ENCODE measurements at places on chromosomes 1 and 21.

DNA sequence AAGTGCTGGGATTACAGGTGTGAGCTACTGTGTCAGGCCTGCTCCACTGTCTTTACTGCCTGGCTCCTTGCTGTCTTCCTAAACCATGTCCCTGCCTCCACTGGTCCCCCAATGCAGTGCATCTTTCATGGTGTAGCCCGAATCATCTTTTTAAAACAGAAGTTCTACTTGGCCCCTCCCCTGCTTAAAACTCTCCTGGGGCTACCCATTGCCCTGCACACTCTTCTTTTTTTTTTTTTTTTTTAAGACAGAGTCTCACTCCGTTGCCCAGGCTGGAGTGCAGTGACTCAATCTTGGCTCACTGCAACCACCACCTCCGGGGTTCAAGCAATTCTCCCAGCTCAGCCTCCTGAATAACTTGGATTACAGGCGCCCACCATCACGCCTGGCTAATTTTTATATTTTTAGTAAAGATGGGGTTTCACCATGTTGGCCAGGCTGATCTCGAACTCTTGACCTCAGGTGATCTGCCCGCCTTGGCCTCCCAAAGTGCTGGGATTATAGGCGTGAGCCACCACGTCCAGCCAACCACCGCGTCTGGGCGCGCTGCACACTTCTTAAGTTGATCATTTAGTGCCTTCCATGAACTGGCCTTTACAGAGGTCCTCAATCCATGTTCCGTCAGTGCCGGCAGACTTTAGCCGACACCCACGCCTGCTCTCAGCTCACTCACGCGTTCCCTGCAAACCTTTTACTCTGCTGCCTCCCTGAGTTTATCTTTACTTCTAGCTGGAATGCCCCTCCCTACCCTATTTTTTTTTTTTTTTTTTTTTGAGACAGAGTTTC is 2.4 kb downstream of the FCN3 start:
- no peak for DNase-seq

DNA sequence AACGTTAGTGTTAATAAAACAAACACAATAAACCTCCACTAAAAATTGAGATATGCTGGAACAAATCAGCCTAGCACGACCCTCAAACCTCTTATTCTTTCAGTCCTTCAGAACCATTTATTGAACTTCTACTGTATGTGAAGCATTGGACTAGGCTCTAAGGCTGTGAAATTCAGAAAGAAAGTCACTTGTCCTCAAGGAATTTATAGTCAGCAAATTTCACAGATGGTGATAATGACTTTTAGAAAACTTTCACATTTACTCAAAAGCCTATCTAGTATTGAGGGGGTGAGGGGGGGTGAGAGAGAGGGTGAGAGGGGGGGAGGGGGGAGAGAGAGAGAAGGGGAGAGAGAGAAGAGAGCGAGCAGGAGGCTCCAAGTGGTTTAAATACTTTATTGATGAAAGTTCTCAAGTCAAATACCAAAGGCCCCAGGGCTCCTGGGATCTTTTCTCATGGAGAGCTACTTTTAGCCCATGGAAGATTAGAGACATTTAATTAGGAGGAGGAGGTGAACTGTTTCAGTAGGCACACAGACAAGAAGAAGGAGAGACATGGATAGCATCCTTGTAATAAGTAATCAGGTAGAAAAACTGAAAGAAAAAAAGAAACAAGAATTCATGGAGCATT is 66.3 kb upstream of the SSX2IP start:
- no peak for DNase-seq

DNA sequence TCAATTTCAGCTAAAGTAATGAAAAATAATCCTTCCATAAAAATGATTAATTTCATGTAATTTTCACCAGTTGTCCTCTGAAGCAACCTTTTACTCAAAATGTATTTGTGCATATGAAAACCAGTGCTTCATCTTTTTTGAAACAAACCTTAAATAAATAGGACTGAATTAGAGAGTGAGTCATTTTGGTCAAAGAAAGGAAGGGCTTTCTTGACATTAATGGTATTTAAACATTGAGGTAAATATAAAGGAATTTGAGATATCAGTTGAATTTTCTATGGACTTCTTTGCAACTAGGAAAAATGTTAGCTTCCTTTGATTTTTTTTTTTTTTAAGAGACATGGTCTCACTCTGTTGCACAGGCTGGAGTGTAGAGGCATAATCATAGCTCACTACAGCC is 38.7 kb downstream of the SNX7 start:
- no peak for DNase-seq

DNA sequence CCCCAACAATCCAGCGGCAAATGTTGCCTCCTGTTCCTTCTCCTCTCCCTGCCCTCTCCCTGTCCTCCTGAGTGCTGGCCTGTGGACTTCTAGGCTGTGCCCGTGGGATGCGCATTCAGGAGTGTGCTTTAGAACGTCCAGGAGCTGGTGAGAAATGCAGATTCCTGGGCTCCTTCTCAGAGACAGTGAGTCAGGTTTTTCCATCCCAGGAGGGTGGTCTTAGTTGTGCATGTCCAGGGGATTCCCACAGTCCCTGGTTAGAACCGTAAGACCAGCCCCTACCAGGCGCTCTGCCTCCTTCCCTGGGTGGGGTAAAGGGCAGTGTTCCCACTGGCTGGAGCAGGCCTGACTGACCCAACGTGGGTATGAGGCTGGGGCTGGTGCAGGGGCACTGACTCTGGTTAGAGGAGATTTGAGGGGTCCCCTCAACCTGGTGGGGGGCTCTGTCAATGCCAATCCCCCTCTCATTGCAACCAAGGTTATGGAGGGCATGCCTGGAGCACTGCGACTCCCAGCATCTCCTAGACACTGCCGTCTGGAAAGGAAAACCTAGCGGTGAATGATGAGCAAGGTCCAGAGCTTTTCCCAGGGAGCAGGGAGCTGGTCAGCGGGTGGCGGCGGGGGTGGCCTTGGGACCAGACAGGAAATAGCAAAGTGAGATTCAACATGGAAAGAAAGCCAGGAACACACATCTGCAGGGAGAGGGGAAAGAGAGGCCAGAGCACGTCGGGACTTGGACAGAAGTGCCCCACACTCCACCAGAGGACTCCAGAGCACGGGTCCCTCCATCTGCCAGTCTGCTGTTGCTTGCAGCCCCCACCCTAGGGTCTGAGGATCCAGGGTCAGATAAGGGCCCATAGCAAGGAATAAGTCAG is 38.5 kb downstream of the HSPG2 start:
- no peak for DNase-seq

DNA sequence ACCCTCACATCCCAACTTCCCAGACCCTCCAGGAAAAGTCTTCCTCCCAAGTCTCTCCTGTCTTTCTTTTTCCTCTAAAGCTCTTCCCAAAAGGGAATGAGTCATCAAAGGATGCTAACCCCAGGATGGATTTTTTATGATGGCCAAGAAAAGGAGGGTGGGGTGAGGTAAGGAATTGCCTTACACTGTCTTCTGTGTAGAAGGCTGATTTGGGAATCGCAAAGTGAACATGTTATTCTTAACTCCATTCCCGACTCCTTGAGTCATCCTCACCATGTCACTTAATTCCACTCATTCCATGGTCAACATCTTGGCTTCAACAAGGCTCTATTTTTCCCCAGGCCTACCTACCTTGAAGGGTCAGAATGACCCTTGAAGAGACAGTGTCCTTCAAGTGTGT is 44.0 kb downstream of the TBX15 start:
- DNase-seq: no peak

DNA sequence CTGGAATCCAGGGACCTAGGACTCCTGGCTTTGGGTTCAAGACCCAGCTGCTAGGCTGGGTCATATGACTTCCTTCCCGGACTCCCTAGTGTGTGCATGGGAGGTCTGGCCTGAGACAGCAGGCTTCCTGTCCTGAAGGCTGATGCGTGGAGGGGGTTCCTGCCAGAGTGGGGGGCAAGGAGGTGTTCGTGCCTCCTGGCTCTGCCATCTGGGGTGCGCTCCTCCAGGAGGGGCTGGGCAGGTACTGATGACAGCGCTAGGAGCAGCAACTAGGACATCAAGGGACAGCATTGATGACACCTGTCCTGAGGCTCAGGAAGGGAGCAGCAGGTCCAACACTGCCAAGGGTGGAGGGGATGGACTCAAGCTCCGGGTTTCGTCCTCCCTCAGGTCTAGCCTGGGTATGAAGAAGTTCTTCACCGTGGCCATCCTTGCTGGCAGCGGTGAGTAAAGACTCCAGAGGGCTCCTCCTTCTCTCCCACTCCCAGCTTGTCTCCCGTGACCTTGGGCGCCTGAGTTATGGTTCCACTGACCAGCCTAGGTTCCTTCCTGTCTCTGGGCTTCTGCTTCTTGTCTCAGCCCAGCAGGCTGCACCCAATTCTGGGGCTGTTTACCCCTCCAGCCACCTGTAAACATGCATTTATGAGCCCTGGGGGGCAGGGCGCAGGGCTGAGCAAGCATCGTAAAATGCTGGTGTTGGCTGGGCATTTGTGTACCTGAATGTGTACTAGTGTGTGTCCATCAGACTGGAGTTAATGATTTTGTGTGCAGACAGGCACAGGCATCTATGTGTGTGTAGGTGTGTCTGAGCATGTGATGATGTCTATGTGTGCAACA is 871 bp downstream of the PLA2G2F start:
- no peak for DNase-seq

DNA sequence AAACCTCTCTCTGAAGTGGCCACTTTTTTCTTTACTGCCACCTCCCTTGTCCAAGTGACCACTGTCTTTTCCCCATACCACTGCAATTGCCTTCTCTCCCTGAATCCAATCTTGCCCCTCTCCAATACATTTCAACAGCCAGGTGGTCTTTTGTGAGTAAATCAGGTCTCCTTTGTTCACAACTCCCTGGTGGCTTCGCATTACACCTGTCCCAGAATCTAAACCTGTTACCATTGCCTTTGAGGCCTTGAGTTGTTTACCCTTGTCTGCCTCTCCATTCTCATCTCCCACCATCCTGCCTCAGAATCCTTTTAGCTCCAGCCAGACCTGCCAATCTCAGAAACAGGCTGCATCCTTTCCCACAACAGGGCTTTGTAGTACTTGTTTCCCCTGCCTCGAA is 21.8 kb upstream of the DYNLT5 start:
- DNase-seq: no peak

- no peak for DNase-seq
These were observed 75.4 kb downstream of the MRPL37 start for GRCh38 chr1:54275349-54275748.

GRCh38 chr1:34858901-34859445 is 576 bp downstream of the SMIM12 start:
- DNase-seq: peak; percentile 19

- no peak for DNase-seq
These were observed 15.8 kb downstream of the INPP5B start for GRCh38 chr1:37931102-37931360.

- DNase-seq: peak; percentile 27
These were observed at the start of gene IFI44L for GRCh38 chr1:78619803-78620579. TSS of gene IFI44L (plus strand) at chr1:78620448. CDS start at chr1:78627916, 7,468 bp downstream.

GRCh38 chr21:36203603-36203889 is 46.9 kb downstream of the DOP1B start:
- DNase-seq: no peak

GRCh38 chr1:32333251-32333963 is 2.6 kb downstream of the MARCKSL1 start:
- no peak for DNase-seq

- DNase-seq: no peak
These were observed 4.4 kb upstream of the TMCO2 start for GRCh38 chr1:40243351-40243750.

Measured in CD4-positive, alpha-beta T cell treated with Interleukin-1 beta for 1 hour (primary cell).